ENCODE measurements at places on chromosomes 2 and 18.

- no peak for DNase-seq
Measured at GRCh38 chr2:129754421-129754820, 225.0 kb upstream of the RAB6C start.

GRCh38 chr2:237296756-237297155 lies 117.2 kb downstream of the COL6A3 start:
- DNase-seq = no peak

DNA sequence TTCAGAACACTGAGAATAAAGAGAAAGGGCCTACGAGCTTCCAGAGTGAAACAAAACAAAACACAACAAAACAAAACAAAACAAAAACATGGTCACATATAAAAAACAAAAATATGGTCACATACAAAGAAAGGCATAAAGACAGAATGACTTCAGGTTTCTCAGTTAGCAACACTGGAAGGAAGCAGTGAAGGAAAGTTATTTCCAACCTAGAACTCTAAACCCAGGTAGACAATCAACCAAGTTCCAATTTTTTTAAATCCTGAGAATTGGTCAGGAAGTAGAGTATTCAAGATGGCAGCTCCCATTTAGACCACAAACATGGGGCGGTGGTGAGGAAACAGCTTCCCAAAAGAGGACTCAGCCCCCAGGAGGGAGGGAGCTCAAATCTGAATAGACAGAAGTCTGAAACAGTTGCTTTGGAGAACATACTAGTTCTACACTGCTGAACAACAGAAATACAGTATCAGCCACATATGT lies 9.1 kb downstream of the DRC1 start:
- no peak for DNase-seq

- peak; percentile 18 for DNase-seq
Measured at GRCh38 chr2:15973481-15974401, 33.4 kb downstream of the MYCN start.

GRCh38 chr2:54952425-54952824 lies 97.8 kb downstream of the RTN4 start:
- no peak for DNase-seq

DNA sequence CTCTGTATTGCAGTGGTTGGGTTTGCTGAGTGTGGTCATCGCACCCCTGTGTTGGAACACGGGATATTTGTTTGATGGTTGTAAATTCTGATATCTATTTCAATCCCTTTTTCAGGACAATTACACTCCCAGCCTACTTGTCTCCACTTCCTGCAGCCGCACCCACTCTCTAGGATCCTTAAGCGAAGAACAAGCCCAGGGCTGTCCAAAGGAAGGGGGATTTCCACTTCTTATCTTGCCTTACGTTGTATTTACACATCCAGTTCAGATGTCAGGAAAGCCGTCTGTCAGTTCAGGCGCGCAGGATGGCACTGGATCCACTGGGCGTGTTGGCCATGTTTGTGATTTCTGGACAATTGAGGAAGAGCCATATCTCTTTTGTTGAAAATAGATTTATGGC lies 834.5 kb upstream of the SALL3 start:
- DNase-seq = no peak

DNA sequence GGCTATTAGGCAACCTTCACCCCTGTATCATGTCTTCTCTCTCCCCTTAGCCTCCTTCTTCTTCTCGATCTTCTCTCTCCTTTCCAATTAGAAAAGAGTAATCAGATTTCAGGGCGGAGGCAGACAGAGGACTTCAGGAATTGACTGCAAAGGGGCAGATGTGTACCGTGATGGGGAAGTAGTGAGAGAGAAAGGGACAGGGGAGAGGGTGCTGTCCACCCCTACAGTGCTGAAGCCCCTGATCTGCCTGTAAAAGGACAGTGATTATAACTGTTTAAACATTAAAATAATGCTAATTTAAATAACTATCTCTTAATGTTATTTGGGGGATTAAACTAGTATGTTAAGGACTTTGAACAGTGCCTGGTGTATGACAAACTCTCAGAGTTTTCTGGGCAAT lies 178.5 kb downstream of the ACTR3 start:
- no peak for DNase-seq

- no peak for DNase-seq
Measured at GRCh38 chr2:226701052-226701451, 98.6 kb downstream of the IRS1 start.

DNA sequence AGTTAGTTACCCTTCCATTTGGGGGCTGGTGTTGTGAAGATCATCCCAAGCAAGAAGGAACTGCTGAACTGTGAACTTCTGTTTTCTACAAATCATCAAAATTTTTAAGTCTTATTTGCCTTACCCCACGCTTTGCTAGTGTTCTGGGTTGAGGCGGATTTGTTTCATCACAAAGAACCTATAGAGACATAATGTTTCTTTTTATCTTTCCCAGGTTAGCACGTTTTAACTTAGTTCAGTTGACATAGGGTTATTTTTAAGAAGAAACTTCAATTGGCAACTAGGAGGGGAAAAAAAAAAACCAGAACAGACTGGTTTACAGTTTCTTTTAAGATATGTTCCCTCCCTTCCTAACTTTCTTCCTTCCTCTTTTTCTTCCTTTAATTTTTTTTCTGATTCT lies 31.1 kb upstream of the CERS6 start:
- DNase-seq = no peak

- DNase-seq = no peak
Measured at GRCh38 chr2:196166876-196167275, 4.5 kb downstream of the STK17B start.

GRCh38 chr2:163414121-163414520 lies 321.7 kb downstream of the FIGN start:
- DNase-seq = no peak

- no peak for DNase-seq
Measured at GRCh38 chr2:7694076-7694985, 777.1 kb downstream of the RNF144A start.

- no peak for DNase-seq
Measured at GRCh38 chr2:70959851-70960832, 18.3 kb upstream of the ANKRD53 start.

- DNase-seq = no peak
Measured at GRCh38 chr2:627926-628560, 49.2 kb downstream of the TMEM18 start.

DNA sequence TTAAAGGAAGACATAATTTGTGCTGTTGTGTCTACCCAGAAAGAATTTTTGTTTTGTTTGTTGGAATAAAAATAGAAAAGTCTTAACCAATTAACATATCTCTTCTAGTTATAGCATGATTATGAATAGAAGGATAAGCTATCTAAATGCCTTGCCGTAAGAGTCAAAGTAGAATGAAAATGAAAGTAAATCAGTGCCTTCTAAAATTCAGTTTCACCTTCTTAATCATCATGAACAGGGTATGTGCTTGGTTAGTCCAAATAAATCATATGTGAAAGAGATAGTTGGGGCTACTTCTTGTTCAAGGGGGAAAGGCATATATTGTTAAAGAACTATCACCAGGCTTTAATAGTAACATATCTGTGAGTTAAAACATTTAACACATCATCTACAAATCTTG lies 91.5 kb downstream of the GULP1 start:
- no peak for DNase-seq

- DNase-seq = no peak
Measured at GRCh38 chr2:23269747-23270146, 115.2 kb upstream of the KLHL29 start.

DNA sequence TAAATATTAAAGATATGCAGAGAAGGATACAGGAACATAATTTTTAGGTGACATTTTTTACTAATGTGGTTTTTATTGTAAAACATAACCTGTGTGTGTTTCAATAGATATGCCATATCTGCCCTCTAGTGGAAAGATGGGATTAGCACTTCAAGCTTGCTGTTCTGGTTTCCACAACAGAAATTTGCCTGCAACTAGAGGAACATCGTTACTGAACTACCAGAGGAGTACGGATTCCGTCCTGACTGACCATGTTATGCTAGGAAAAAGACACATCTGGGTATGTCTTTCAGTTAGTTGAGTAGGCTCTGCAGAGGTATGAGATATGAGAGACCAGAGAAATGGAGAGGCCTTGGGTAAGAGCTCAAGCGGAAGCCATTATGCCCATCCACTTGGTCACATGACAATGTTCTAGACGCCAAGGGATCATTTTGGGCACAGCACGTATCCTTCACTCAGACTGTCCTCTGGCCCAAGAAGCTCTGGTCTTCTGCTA lies 104.9 kb downstream of the MBD2 start:
- no peak for DNase-seq

GRCh38 chr18:10863026-10863425 lies 286.3 kb downstream of the PIEZO2 start:
- DNase-seq = no peak

- DNase-seq = no peak
Measured at GRCh38 chr2:54763636-54764291, 40.3 kb downstream of the EML6 start.

DNA sequence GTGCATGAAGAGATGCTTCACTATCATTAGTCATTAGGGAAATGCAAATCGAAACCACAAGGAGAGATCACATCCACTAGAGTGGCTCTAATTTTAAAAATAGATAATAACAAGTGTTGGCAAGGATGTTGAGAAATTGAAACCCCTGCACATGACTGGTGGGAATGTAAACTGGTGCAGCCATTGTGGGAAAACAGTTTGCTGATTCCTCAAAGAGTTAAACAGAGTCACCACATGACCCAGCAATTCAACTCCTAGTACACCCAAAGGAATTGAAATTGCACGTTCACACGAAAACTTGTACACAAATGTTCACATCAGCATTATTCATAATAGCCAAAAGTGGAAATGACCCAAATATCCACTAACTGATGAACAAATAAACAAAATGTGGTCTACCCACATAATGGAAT lies 179.5 kb downstream of the BCL2 start:
- DNase-seq = no peak
